ENCODE measurements at places on chromosomes 6 and 20.

GRCh38 chr6:35037664-35038038 lies 103.5 kb downstream of the TCP11 start:
- DNase-seq: no peak

DNA sequence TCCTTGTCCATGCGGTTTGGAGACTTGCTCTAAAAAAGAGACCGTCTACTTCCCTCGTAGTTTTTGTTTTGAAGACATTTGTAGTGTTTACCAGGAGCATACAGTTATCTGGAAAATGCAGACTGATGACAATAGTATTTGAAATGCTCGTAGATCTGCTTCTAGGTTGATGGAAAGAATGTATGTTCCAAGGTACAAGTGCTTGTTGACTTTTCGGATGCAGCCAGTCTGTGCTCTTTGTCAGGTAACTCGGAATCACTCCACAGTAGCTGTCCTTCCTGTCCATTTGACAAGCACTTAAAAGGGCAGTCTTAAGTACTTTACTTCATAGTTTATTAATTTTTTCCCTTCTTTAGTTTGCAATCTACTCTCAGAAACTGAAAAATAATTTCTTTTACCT lies 194.8 kb downstream of the ESR1 start:
- DNase-seq: no peak

DNA sequence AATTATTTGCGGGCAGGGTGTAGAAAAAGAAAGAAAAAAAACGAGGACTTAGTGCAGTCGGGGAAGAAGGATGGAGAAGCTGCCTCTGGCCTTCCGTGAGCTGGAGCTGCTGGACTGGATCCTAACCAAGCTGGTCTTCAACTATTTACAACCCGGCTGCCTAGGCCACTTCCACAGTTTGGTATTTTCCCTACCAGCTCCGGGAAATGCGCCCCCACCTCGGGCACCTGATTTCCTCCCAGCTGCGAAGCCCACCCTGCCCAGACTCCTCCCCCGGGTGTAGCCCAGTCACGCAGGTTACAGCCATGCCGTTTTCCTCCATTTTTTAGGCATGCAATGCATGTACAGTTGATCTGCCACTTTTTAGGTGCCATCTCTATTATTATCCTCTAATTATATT lies 21.2 kb downstream of the THEMIS start:
- DNase-seq: no peak

- DNase-seq: no peak
Observed at GRCh38 chr20:53806683-53807401, 213.2 kb upstream of the ZNF217 start.

All from stimulated activated CD4-positive, alpha-beta T cell treated with anti-CD3 and anti-CD28 coated beads, Interleukin-12 subunit alpha, Interleukin-12 subunit beta, amount 100 ng/mL, for 24 hours (primary cell).